Upper lobe of left lung (tissue), 6 donors: ENCODE measurements at places on chromosomes 6 and 20.
A peak's percentile ranks its signal among the peaks of the same experiment; 100 is the strongest.

DNA sequence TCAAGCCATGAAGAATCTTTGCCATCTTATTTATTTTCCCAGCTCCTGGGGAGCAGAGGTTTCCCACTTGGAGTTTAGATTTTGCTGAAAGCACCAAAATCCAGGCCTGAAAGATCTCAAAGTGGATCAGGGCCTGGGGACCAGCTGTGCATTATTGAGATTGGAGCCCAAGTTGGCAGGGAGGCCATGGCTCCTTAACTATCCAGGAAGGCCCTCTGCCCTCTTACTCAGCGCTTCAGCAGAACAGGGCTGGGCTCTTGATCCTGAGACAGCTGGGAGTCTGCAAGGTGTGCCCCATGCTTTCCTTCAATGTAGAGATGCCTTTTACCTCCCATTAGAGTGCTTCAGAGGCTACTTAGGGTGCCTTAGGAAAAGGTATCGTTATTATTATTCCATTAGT is 24.6 kb downstream of the FOXO3 start:
- H3K4me3 ChIP-seq, result no peak overlapping the region
- DNase-seq, result no peak
- H3K4me1 ChIP-seq, result peaks cover 95% of the 10 kb centered on the region
- H3K27ac ChIP-seq, result peak overlapping the region; percentile 90
- H3K27me3 ChIP-seq, result no peaks in the 10 kb centered on the region
- H3K36me3 ChIP-seq, result no peaks in the 10 kb centered on the region

- H3K4me3 ChIP-seq, result no peak overlapping the region
- H3K4me1 ChIP-seq, result no peaks in the 10 kb centered on the region
- H3K27me3 ChIP-seq, result no peaks in the 10 kb centered on the region
- no peak for DNase-seq
- H3K27ac ChIP-seq, result no peak overlapping the region
These were observed 2.4 kb upstream of the BPIFA2 start for GRCh38 chr20:33165416-33166055.

DNA sequence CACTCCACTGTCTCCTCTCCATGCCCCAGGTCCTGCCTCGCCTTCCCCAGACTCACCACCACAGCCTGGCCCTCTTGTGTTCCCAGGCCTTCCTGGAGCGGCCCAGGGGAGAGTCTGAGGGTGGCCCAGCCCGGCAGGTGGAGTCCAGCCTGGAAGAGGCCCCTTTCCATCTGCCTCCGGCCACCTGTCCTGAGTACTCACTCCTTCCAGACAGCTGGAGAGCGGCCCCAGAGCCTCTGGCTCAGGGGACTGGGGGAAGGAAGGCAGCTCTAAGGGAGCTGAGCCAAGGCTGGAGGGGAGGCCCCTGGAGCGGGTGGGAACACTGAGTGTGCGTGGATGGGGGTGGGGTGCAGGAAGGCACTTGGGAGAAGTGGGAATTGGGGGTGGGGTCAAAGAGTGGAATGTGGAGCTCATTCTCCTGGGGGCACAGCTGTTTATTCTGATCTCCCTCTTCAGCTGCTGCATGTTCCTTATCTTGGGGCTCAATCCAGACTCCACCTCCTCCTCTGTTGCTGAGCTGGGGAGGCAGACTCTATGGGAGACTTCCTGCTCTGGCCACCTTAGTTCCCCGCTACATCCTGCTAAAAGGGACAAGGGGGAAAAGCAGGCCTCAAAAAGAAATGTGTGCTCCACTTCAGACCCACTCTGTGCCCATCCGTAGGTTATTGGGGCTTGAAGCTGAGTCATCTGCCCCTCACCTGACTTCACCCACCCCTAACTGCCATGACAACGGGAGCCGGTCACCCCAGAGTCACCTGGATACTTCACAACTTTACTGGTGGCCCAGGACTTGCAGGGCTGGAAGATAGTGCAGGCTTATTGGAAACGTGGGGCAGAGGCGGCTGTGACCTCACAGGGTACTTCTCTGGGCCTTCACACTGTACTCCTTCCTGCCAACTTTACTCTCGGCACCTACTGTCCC is 19.5 kb upstream of the TAF8 start:
- H3K27me3 ChIP-seq, result no peaks in the 10 kb centered on the region
- H3K4me1 ChIP-seq, result peaks cover 65% of the 10 kb centered on the region
- peak overlapping the region; percentile 71 for H3K27ac ChIP-seq

DNA sequence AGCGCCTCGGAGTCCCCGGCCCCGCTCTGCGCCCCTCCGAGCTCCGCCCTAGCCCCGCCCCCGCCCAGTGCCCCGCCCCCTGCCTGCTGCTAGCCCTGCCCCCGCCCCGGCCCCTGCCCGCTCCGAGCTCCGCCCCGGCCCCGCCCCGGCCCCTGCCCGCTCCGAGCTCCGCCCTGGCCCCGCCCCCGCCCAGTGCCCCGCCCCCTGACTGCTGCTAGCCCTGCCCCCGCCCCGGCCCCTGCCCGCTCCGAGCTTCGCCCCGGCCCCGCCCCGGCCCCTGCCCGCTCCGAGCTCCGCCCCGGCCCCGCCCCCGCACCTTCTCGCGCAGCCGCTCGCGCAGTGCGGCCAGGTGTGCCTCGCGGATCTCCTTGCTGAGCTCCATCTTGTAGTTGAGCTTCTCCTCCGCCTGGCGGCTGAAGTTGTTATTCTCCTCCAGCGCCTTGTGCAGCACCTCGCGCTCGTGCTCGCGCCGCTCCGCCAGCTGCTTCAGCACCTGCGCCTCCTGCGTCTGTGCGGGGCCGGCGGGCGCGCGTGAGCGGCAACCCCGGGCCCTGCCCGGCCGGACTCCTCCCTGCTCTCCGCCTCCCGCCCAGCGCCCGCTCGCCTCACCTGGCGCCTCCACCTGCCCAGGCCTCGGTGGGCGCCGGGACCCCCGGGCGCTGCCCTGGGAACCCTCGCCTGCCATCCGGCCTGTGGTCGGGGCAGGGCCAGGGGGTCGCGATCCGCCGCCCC is 11.3 kb downstream of the STMN3 start:
- H3K4me1 ChIP-seq, result peaks cover 31% of the 10 kb centered on the region
- DNase-seq, result peak; percentile 89
- H3K4me3 ChIP-seq, result peak overlapping the region; percentile 90
- no peaks in the 10 kb centered on the region for H3K27me3 ChIP-seq
- peak overlapping the region; percentile 96 for H3K27ac ChIP-seq

GRCh38 chr20:14879020-14879697 is 541.7 kb upstream of the FLRT3 start:
- no peaks in the 10 kb centered on the region for H3K27me3 ChIP-seq
- no peak overlapping the region for H3K4me3 ChIP-seq
- no peaks in the 10 kb centered on the region for H3K4me1 ChIP-seq
- no peaks in the 10 kb centered on the region for H3K36me3 ChIP-seq
- no peak overlapping the region for H3K27ac ChIP-seq

GRCh38 chr6:107646176-107646575 is 156.3 kb downstream of the SOBP start:
- H3K36me3 ChIP-seq, result no peaks in the 10 kb centered on the region
- no peak overlapping the region for H3K4me3 ChIP-seq
- H3K4me1 ChIP-seq, result peaks cover 24% of the 10 kb centered on the region
- DNase-seq, result peak; percentile 58
- peak overlapping the region; percentile 28 for H3K27ac ChIP-seq
- H3K27me3 ChIP-seq, result no peaks in the 10 kb centered on the region

DNA sequence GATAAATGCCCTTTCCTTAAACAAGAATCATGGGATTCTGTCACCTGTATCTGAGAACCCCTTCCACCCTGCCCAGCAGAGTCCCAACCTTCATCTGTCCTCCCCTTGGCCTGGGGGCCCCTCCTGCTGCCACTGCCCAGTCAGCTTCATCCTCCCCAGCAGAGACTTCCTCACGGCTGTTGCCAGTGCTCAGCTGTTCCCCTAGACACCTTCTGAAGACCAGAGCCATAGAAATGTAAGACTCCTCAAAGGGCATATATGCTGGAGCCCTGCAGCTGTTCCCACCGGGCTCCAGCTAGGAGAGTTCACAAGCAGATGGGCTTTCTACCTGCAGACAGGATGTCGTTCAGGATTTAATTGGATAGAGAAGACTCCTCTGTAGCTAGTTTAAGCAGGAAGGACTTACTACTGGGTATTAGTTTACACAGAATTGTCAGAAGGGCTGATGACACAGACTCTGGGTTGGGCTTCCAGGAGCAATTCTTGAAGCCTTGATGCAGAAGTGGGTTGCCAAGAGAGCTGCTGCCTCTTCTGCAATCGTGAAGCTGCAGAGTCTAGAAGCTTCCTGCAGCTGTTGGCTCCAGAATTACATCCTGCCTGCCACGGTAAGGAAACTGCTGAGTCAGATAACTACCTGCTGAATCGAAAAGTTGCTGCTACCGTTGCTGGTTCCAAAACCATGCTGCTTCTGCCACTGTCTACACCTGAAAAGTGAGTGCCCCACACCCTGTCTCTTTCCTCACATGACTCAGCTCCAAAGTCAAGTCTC is 57.1 kb upstream of the MLN start:
- H3K36me3 ChIP-seq, result no peaks in the 10 kb centered on the region
- no peak overlapping the region for H3K4me3 ChIP-seq
- no peak overlapping the region for H3K27ac ChIP-seq
- peaks cover 19% of the 10 kb centered on the region for H3K4me1 ChIP-seq

DNA sequence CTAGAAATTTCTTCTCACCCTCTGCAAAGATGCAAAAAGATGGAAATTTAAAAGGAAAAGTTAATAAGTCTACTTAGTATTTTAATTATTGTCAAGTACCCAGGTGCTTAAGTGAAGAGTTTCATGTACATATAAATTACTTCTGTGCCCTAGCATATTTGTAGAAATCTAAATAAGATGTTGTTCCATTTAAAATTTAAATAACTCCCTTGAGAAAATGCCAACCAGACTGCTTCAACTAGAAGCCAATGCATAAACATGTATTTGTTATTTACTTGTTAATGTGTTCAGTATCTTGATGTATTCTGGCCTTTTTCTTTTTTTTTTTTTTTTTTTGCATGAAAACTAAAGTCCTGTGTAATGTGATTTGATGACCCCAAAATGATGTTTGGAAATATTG is 6.3 kb upstream of the TMEM244 start:
- no peaks in the 10 kb centered on the region for H3K36me3 ChIP-seq
- no peaks in the 10 kb centered on the region for H3K4me1 ChIP-seq
- H3K27ac ChIP-seq, result no peak overlapping the region
- DNase-seq, result no peak
- H3K4me3 ChIP-seq, result no peak overlapping the region

GRCh38 chr6:12344296-12344695 is 54.1 kb downstream of the EDN1 start:
- no peak for DNase-seq
- H3K27me3 ChIP-seq, result no peaks in the 10 kb centered on the region
- H3K36me3 ChIP-seq, result no peaks in the 10 kb centered on the region

- no peaks in the 10 kb centered on the region for H3K27me3 ChIP-seq
- no peaks in the 10 kb centered on the region for H3K4me1 ChIP-seq
- no peak overlapping the region for H3K27ac ChIP-seq
- no peaks in the 10 kb centered on the region for H3K36me3 ChIP-seq
These were observed 6.3 kb upstream of the HDDC2 start for GRCh38 chr6:125307964-125308615.

DNA sequence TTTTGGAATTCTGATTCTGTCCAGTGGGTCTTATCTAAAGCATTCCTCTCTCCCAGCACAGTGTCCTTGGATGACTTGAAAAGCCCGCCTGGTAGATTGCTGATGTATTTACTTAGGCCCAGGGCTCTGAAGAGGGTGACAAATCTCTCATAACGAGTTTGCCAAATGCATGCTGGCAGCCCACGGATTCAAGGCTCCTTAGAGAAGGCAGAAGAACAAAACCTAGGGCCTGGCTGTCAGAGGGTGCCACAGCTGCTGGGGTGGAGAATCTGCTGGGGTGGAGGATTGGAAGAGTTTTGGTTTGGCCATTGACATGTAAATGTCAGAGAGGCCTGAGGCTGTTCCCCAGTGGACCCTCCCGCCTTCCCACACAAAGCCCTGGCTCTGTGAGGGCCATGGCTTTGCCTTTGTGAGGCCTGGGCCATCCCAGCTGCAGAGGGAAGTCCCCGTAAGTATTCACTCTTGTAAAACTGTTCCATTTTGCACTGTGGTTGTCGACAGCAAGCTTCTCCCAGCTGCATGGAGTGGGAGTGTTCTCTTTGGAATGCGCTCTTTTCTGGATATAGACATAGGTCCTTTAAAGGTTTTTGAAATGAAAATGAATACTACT is 50.3 kb downstream of the ANKRD6 start:
- H3K27ac ChIP-seq, result no peak overlapping the region
- no peaks in the 10 kb centered on the region for H3K27me3 ChIP-seq
- DNase-seq, result no peak
- no peaks in the 10 kb centered on the region for H3K36me3 ChIP-seq
- H3K4me3 ChIP-seq, result no peak overlapping the region

- H3K27ac ChIP-seq, result no peak overlapping the region
- no peaks in the 10 kb centered on the region for H3K4me1 ChIP-seq
- H3K27me3 ChIP-seq, result no peaks in the 10 kb centered on the region
- DNase-seq, result no peak
- no peak overlapping the region for H3K4me3 ChIP-seq
These were observed 90.5 kb upstream of the MBOAT1 start for GRCh38 chr6:20302702-20303251.

- no peaks in the 10 kb centered on the region for H3K27me3 ChIP-seq
- no peak overlapping the region for H3K4me3 ChIP-seq
- H3K4me1 ChIP-seq, result peaks cover 3% of the 10 kb centered on the region
- no peak overlapping the region for H3K27ac ChIP-seq
- no peaks in the 10 kb centered on the region for H3K36me3 ChIP-seq
These were observed 416.5 kb downstream of the CDC5L start for GRCh38 chr6:44804016-44804415.

DNA sequence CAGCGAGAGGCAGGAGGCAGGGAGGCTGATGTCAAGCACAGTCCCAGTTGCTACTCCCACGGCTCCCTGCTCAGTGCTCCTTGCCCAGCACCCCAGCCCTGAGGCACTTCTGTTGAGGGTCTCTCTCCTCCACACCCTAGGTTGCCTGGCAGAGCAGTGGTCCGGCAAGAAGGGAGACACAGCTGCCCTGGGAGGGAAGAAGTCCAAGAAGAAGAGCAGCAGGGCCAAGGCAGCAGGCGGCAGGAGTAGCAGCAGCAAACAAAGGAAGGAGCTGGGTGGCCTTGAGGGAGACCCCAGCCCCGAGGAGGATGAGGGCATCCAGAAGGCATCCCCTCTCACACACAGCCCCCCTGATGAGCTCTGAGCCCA is 9.1 kb downstream of the CNPY3 start:
- no peak overlapping the region for H3K4me3 ChIP-seq
- peaks cover 5% of the 10 kb centered on the region for H3K4me1 ChIP-seq
- peaks cover 70% of the 10 kb centered on the region for H3K36me3 ChIP-seq
- no peak overlapping the region for H3K27ac ChIP-seq
- DNase-seq, result no peak
- H3K27me3 ChIP-seq, result no peaks in the 10 kb centered on the region

GRCh38 chr20:54197621-54198604 is 10.0 kb upstream of the PFDN4 start:
- no peak for DNase-seq
- H3K27me3 ChIP-seq, result no peaks in the 10 kb centered on the region
- no peak overlapping the region for H3K4me3 ChIP-seq
- H3K4me1 ChIP-seq, result no peaks in the 10 kb centered on the region
- H3K36me3 ChIP-seq, result no peaks in the 10 kb centered on the region

- H3K4me3 ChIP-seq, result peak overlapping the region; percentile 47
- H3K27ac ChIP-seq, result peak overlapping the region; percentile 83
- H3K27me3 ChIP-seq, result no peaks in the 10 kb centered on the region
- H3K4me1 ChIP-seq, result peaks cover 13% of the 10 kb centered on the region
- H3K36me3 ChIP-seq, result no peaks in the 10 kb centered on the region
- DNase-seq, result peak; percentile 85
These were observed 793 bp downstream of the GMPR start for GRCh38 chr6:16238963-16239797.

GRCh38 chr6:143260857-143261256 is 189.6 kb downstream of the ADAT2 start:
- no peak overlapping the region for H3K27ac ChIP-seq
- no peaks in the 10 kb centered on the region for H3K27me3 ChIP-seq
- H3K4me1 ChIP-seq, result no peaks in the 10 kb centered on the region
